HFF-Myc (cell line): ENCODE measurements at places on chromosomes 5 and 9.

DNA sequence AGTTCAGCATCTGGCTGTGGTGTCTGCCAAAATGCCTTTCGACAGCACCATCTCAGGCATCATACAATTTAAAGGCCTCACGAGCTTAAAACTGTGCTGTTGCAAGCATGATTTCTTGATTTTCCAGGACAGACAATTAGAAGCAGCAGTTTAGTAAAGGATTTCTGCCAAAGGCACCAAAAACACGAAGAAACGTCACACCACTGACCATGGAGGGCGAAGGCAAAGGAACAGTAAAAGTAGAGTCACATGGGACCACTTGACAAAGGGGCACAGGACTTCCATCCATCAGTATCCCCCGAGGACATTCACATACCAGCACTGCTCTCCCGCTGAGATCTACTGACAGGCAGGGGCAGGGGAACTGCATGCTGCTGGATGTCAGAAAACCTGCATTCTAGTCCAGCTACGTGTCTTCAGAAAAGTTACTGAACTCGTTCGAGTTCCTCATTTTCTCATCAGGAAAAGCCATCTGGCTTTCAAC lies 70.4 kb upstream of the FBXW11 start:
- DNase-seq: peak; percentile 7

DNA sequence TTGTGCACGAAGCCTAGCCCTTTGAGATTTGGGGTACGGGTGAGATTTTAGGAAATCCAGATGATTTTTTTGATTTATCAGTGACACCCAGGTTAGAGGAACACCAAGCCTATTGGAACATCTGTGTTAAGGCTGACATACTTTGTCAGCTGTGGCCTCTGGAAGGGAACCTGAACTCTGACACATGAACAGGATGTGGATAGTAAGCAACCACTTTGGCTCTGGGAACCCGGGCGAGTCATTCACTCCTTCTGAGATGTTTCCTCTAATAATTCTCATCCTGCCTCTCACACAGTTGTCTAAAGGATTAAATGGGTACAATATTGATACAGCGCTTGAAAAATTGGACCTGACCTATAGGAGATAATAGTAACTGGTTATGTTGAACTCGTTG lies 67.8 kb downstream of the FGF1 start:
- peak; percentile 78 for DNase-seq

DNA sequence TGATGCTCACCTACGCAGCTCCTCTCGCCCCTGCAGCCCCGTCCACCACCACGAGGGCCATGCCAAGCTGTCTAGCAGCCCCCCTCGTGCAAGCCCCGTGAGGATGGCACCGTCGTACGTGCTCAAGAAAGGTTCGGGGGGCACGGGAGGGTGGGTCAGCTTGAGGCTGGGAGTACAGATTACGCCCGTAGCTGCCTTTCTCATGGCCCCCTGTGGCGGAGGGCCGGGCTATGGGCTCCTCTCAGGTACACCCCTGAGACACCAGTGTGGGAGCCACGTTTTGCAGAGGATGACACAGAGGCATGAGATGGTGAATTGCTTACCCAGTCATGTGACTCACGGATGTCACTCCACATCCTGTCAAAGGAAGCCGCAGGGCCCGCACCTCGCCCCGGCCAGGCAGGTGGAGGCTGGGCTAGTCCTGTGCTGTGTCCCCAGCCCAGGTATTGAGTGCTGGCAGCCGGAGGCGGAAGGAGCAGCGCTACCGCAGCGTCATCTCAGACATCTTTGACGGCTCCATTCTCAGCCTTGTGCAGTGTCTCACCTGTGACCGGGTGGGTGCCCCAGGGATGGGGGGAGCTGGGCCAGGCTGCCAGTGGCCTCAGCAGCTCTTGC lies 33.7 kb downstream of the USP20 start:
- DNase-seq: no peak

DNA sequence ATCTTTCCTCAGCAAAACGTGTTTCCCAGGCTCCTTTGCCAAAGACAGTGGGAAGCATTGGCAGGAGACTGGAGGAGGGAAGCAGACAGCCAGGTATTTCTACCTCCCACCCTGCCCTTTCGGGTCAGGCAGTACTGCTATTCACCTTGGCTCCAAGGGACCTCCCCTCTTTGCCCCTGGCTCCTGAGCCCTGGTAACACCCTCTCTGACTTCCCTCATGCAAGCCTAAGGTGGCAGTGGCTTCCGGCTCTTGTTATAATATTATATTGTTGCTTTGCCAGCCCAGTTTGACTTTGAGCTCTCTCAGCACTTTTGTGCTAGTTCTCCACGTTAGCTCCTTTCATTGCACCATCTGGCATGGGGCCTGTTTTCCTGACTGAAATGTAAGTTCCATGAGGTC lies 81.6 kb upstream of the IFNK start:
- DNase-seq: no peak

DNA sequence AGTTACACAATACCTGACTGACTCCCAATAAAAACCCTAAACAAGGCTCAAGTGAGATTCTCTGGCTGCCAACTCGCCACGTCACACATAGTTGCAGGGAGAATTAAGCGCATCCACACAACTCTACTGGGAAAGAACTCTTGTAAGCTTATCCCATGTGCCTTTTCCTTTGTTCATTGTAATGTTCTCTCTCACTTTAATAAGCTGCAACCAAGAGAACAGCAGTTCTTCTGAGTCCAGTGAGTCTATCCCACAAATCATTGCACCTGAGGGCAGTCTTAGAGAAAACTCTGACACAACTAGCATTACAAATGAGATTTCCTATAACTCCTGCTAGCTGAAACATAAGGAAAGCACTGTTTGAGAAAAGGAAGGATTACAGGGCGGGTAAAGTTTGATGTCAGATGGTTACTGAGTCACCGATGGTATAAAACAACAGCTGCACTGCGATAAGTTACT lies 27.4 kb downstream of the CENPK start:
- DNase-seq: no peak

GRCh38 chr5:162393534-162393933 lies 326.0 kb downstream of the GABRG2 start:
- DNase-seq: no peak

DNA sequence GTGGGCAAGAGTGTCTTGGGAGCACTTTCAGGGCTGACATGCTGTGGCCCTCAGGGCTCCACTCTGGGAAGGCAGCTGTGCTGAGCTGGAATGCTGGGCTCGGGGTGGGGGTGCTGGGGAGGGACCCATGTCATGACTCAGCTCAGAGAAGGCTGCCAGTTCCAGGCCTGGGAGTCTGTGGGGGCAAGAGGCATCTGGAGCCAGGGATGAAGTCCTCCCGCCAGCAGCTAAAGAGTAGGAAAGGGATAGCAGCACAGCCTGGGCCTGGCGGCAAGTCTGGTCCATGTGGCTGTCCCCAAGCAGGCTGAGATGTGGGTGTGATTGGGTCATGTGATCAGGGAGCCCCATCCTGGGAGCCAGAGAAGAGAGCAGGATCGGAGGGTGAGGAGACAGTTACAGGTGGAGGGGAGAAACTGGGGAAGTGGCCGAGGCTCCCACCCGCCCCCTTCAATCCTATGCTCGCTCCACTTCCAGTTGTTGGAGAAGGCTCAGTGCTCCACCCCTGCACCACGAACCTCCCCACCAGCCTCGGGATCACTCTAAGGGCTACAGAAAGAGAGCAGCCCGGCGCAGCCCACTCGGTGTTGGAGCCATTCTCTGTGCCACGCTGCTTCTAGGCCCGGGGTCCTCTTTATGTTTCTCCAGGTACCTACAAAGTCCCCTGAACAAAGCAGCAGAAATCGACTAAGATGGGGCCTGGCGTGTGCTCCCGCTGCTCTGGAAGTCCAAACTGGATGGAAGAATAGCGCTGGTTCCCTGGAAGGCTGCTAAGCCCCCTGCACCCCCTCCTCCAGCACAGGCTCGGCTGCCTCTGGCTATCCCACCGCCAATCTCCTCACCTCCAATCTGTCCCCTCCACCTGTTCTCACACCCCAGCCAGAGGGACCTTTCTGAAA lies 12.0 kb downstream of the PDGFRB start:
- no peak for DNase-seq

DNA sequence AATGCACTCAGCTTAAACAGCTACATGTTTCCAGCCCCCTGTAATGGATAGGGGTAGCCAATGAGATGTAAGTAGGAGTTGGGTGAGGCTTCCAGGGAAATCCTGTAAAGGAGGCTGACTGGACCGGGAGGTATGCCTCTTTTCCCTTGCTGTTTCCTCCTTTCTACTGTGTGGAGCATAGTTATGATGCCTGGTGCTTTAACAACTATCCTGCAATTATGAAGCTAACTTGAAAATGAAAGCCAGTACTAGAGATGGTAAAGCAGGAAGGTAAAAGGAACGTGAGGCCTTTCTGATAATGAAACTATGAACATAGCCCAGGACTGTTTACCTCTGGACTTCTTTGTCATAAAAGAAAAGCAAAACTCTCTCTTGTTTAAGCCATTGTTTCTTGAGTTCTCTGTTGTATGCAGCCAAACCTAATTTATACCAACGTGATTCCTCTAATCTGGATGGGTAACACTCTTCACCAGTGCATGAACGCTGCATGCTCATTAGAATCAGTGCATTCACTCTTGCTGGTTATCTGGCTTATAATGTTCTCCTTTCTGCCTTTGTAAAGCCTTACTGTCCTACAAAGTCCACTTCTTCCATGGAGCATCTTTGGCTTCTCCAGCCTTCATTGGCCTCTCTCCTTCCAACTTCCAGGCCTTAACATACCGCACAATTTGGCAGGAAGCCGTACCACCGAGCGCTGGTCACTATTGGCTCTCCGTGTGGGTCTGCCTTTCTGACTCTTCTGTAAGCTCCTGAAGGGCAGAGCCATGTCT lies 8.3 kb upstream of the ARHGEF28 start:
- DNase-seq: no peak

- DNase-seq: no peak
Measured at GRCh38 chr9:26262421-26263107, 584.3 kb upstream of the TUSC1 start.

DNA sequence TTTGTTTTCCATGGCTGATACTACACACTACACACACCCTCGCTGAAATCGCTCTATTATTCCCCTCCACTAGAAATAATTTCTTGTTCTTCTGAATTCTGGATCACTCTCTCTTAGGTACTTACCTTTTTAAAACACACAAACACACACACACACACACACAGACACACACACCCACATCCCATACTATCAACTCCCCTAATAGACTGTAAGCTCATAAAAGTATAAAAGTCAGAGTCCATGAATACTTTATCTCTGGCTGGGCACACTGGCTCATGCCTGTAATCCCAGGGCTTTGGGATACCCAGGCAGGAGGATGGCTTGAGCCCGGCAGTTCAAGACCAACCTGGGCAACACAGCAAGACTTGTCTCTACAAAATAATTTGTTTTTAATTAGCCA lies 11.1 kb downstream of the STRBP start:
- no peak for DNase-seq

DNA sequence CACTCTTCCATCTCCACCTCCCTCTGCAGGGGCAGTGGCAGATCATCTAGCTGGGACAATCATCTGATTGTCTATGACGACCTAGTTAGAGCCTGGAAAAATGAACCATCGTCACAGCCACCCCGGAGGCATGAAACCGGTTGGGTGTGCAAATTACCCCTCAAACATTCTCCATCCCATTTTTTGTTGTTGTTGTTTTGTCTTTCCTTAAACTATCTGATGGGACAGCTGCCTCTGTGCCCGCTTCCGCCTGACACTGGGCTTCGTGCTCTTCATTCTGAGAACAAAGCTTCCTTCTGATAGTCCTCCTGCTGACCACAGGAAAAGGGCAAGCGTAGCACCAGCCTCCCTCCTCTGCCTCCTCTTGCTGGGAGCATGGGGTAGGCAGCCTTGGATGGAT lies 7.0 kb upstream of the NDST1 start:
- no peak for DNase-seq
